ENCODE measurements at places on chromosomes 11 and 22.

DNA sequence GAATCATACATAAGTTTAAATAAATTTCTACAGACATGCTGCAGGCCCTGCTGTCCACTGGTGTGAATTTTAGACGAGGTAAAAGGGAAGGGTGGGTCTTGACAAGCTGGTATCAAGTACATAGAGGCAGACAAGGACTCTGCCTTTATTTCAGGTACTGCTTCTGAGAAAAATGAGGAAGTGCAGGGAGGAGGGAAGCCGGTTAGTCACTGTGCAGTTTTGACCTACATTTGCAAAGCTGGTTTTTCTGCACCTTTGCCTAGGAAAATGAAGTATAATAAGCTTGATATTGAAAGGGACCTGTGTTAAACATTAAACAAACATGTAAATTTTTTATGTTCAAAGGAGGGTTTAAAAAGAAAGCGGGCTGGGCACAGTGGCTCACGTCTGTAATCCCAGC is 24.6 kb downstream of the TMEM45B start:
- no peak for DNase-seq

DNA sequence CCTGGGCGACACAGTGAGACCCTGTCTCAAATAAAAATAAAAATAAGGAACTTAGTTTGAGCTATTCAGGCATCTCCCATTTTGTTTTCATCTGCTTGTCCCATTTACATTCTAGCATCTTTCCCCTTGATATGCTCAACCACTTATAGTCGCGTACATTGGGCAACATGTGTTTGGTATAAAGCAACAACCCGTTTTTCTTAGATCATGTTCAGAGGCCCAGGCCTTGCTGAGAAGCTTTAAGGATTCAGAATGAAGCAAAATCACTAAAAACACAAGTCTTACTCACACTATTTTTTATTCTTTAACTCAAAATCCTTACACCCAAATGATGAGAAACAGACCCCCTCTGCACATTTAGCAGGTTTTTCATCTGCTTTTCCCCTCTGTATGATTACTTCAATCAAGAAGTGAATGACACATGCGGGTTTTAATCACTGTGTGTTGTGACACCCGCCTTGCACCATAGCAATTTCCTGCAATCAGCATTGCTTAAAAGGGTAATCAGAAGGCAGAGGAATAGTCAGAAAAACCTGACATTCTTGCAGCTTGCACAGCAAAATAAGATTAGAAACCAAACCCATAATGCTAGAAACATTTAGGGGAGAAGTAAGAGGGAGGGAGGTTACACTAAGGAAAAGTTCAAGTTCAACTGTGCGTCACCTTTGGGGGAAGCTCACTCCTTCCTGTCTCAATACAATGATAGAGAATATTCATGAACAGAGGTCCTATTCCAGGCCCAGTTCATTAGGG is 25.9 kb downstream of the ALG9 start:
- DNase-seq, result peak; percentile 27

DNA sequence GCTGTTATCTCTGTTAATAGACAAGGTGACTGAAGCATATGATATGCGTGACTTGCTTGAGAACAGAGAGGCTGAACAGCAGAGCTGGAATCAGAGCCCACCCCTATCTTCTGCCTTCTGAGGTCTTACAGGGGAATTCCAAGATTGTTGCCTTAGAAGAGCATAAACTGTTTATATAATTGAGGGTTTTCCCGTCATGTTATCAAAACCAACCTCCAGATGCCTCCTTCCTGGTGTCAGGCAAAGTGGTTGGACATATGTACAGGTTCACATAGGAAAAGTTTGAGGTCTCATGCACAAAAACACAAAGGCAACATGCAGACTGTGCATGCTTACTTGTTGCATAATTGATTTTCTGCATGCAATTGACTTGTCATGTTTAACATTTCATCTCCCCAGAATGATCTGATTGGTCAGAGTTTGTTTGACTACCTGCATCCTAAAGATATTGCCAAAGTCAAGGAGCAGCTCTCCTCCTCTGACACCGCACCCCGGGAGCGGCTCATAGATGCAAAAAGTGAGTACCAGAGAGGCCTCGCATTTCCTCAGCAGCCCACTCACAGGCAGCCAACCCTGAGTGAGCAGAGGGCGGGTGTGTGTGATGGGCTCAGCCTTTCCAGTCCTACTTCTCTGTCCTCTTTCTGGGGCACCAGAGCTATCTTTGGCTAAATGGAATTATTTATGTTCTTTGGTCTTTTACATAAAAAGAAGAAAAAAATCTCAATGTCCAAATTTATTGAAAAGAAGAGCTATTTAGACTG is 88.9 kb downstream of the BMAL1 start:
- DNase-seq, result no peak

- peak; percentile 49 for DNase-seq
Measured at GRCh38 chr11:102513869-102514268, 16.7 kb downstream of the MMP7 start.

- no peak for DNase-seq
Measured at GRCh38 chr22:29121124-29121523, 48.3 kb downstream of the KREMEN1 start.

DNA sequence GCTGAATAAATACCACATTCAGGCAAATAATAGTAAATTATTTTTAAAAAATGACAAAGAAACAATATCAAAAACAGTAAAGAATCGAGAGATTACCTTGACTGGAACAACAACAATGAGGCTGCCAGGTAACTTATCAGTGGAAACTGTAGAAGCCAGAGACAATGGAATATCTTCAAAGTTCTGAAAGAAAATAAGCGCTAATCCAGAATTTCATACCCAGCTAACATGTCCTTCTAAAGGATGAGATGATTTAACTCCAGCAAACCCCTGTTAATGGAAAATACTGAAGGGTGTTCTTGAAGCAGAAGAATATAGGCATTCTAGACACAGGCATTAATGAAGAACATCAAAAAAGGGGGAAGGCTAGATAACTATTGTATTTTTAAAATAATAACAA is 20.7 kb upstream of the SCUBE2 start:
- DNase-seq, result no peak

DNA sequence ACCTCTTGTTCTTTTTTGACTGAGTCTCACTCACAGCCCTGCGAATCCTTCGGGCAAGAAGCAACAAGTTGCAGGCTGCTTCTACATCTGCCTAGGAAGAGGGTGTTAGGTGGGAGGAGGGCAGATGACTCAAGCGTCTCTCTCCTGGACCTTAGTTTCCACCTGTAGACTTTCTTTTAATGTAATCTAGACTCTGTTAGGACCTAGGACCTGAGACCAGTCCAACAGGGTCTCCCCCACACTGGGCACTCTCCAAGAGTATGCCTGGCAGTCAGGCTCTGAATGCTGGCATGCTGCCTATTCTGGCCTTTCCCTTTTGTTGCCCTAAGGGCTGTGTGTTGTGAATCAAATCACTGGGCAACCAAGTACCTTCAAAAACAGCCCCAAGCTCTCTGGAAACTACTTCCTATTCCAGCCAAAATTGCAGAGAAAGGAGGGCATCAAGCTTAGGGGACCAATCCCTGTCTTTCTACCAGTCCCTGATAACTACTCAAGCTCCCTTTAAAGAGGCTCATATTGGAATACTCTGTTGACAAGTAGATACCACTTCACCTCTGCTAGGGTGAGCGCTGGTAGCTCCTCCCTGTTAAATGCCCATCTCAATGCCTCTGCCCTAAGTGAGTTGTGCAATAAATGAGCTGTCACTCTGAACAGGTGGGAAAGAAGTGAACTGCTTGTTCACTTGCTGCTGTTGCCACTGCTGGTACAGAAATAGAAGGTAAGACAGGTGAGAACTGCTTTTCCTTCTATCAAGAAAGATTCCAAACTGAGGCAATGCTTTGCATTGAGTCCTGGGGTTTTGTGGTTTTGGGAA is at the start of gene BBOX1:
TSS of gene BBOX1 (plus strand) at position 514 of the 814 bp plus-strand sequence. CDS start 14,616 bp downstream, outside the sequence.
- no peak for DNase-seq

GRCh38 chr11:85831050-85831449 is 20.1 kb upstream of the SYTL2 start:
- DNase-seq, result no peak

DNA sequence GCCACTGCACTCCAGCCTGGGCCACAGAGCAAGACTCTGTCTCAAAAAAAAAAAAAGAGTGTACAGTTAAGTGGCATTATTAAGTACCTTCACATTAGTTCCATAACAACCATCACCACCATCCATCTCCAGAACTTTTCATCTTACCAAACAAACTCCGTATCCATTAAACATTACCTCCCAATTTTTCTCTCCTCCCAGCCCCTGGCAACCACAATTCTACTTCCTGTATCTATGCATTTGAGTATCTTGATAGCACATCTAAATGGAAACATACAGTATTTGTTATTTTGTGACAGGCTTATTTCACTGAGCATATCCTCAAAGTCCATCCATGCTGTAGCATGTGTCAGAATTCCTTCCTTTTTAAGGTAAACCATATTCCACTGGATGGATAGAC is 46.8 kb downstream of the DGCR2 start:
- no peak for DNase-seq

DNA sequence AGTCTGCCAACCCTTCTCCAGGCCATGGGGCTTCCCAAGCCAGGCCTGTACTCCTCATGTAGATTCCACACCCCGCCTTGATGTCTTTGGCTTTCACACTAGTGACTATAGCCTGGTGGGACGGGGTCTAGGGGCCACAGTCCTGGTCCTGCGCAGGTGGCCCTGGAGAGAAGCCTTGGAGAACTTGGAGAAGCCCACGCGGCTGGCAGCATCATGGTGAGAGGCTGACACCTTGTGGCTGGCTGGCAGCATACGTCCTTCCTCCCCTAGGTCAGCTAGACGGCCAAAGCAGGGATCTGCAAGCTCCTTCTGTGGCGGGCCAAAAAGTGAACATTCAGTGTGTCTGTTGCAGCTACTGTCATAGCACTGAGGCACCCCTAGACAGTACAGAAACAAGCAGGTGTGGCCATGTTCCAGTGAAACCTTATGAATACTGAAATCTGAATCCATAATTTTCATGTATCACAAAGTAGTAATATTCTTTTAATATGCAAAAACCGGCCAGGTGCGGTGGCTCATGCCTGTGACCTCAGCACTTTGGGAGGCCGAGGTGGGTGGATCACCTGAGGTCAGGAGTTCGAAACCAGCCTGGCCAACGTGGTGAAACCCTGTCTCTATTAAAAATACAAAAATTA is 42.0 kb downstream of the FAM83F start:
- peak; percentile 53 for DNase-seq

- DNase-seq, result peak; percentile 60
Measured at GRCh38 chr11:8567602-8568198, 26.3 kb downstream of the STK33 start.

- no peak for DNase-seq
Measured at GRCh38 chr11:14095882-14096281, 133.4 kb downstream of the SPON1 start.

DNA sequence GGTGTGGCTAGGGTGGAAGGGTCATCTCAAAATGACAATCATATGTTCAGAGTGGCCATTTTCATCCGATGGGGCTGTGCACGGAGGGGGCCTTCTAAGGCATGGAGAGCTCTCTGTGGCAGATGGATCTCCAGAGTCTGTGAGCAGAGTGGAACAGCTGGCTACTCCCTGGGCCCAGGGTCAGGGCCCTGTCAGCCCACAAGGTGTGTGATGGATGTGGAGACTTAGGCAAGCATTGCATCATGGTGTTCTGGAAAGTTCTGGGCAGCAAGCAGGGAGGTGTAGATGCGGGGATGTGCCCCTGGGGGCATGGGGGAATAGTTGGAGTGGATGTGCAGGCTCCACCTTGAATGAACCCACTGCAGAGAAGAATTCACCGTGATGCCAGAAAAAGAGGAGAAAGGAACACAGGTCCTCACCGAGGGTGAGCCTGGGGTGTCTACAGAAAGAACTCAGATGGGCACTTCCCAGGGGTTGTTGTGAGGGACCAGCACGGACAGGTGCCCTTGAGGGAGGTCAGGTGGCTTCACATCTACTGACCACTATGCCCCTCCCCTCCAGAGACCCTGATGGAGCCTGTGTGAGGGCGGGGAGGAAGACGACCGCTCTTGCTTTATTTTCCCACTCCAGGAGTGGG is 51.1 kb downstream of the CHRDL2 start:
- no peak for DNase-seq

DNA sequence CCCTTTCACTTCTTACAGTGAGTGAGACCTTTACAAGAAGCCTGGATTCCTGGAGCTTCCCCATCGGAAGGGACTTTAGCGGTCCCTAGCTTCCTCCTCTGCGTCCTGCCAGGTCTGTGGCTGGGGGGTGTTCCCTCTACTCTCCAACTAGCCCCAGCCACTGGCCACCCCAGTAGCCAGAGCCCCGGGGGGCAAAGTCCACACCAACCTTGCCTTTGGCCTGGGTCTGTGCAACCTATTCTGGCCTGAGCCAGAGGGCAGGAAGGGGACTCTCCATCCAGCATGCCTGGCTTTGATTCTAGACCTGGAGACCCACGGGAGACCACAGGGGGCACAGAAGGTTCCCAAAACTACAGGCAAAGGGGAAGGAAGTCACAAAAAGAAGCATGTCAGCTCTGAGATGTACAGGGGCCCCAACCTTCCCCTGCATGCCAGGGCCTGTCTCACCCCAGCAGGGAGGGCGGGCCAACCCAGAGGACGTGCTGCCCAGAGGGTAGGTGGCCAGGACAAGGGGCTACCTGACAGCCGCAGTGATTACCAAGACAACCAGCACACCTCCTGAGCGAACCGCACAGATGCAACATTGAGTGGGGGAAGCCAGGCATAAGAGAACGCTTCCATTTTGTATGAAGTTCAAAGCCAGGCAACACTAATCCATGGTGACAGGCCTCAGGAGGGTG is 52.4 kb downstream of the DSCAML1 start:
- no peak for DNase-seq

DNA sequence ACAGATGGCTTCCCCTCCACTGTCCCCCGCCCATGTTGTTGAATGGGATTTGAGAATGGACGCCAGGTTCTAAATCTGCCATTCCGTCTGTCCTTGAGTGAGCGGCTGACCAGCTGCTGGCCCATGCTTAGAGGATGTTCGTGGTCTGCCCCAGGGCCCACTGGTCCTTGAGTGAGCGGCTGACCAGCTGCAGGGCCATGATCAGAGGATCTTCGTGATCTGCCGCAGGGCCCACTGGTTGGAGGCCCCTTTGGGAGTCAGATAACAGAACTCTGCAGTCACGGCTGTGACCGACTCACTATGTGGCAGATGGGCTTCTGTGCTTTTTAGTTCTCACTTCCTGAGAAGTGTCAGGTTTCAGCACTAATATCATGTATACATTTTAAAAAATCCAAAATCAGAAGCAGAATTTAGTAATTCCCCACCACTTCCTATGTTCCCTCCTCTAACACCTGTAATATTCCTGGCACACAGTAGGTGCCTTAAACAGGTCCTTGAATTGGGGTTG is 54.1 kb downstream of the MICAL3 start:
- DNase-seq, result peak; percentile 62
